NT2/D1 (cell line): ENCODE measurements at places on chromosomes 3 and 15.

- DNase-seq, result no peak
These were observed 62.5 kb upstream of the EPHB3 start for GRCh38 chr3:184498986-184499606.

- DNase-seq, result no peak
These were observed 32.9 kb downstream of the SNTN start for GRCh38 chr3:63685340-63685739.

- DNase-seq, result no peak
These were observed 74.2 kb downstream of the CRTC3 start for GRCh38 chr15:90603893-90604292.

GRCh38 chr15:63211549-63211948, 22.1 kb downstream of the RAB8B start:
- DNase-seq, result no peak

GRCh38 chr3:185729337-185730055, 95.3 kb downstream of the IGF2BP2 start:
- no peak for DNase-seq

- no peak for DNase-seq
These were observed 62.5 kb downstream of the FBXL2 start for GRCh38 chr3:33339758-33340157.

GRCh38 chr3:155416500-155417118, 123.1 kb upstream of the STRIT1 start:
- DNase-seq, result no peak

DNA sequence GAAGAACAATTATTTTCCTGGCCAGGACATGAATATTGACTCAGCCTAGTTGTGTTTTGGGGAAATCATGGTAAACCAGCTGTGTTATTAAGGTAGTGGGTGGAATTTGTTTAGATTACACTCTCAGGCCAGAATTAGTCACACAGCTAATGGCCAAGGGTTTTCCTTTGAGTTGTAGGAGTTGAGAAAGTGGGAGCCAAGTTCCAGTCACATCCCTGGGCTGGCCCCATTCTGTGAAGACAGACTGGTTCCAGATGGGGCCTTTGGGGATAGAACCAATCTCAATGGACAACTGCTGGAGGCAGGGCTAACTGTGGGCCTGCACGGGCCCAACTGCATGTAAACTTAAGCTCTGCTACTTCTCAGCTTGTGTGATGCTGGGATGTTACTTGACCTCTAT, 1.4 kb upstream of the RASL12 start:
- DNase-seq, result no peak

DNA sequence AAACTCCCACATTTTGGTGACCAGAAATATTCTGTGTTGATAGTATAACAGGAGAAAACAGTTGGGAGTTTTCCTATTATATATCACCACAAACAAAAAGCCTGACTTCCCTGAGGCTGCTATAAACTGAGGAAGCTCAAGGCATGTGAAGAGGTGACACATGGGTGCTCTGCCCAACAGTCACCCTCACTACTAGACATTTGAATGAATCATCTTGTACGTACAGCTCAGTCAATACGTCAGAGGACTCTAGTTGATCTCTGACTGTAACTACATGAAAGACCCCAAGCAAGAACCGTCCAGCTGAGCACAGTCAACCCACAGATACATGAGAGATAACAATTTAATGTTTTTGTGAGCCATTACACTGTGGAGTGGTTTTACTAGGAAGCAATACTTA, 338.3 kb upstream of the ATP11B start:
- no peak for DNase-seq

DNA sequence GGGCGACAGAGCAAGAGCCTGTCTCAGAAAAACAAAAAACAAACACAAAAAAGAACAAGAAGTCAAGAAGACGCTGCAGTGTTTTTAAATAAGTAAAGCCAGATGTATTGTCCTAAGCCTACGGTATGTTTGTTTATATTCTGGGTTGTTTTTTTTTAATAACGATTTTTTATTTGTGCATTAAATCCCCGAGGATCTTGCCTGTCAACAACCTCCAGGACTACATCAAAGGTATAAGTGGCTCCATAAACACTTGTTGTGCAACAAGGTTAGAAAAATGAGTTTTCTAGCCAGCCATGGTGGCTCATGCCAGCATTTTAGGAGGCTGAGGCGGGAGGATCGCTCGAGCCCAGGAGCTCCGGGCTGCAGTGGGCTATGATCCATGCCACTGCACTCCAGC, 26.1 kb downstream of the ITGB5 start:
- DNase-seq, result no peak

- no peak for DNase-seq
These were observed 39.5 kb downstream of the CADPS start for GRCh38 chr3:62835554-62836236.

DNA sequence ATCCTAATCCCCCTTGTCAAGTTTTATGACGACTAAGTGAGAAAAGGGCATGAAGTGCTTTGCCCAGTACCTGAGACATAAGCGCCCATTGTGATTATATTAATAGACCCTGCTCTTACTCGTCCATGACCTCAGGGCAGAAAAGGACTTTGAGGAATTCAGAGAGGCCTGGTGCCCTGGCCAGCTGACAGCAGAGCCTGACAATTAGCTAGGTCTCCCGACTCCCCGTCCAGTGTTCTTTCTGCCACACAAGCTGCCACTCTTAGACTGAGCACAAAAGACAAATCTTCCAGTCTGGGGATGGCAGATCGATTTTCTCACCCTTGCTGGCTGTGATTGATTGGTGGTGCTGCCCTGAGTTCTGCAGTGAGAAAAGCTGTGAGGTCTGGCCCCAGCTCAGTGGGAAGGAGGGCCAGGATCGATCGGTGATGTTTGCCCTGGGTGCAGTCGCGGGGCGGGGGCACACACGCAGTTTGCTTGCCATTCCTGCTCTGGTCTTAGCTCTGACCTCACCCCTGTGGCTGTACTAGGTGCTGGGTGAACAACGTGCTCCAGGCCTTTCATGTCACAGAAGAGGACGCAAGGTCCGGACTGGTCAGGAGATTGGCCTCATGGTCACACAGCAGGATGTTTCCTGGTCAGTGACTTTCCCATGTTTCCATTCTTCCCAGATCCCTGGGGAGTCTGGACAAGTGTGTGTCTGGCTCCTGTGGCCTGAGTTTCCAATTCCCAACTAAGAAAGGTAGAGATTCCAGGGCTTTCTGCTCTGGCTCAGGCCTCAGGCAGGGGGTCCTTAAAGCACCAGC, 67.4 kb upstream of the TLE3 start:
- no peak for DNase-seq

GRCh38 chr3:38646062-38646461, 3.4 kb downstream of the SCN5A start:
- DNase-seq, result no peak

DNA sequence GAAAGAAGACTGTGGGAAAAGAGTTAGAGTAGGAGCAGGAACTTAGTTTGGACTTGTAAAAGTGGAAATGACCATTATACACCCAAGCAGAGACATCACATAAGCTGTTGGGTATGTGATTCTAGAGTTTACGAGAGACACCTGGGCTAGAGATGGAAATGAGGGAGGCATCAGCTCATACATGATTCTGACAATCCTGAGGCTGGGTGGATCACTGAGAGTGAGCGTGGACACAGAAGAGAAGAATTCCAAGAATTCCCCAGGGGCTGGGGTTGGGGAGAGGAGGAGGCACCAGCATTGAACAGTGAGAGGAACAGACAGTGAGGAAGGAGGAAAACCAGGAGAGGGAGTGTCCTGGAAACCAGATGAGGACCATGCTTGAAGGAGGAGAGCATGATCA, 113.5 kb downstream of the KCNAB1 start:
- DNase-seq, result peak; percentile 40

DNA sequence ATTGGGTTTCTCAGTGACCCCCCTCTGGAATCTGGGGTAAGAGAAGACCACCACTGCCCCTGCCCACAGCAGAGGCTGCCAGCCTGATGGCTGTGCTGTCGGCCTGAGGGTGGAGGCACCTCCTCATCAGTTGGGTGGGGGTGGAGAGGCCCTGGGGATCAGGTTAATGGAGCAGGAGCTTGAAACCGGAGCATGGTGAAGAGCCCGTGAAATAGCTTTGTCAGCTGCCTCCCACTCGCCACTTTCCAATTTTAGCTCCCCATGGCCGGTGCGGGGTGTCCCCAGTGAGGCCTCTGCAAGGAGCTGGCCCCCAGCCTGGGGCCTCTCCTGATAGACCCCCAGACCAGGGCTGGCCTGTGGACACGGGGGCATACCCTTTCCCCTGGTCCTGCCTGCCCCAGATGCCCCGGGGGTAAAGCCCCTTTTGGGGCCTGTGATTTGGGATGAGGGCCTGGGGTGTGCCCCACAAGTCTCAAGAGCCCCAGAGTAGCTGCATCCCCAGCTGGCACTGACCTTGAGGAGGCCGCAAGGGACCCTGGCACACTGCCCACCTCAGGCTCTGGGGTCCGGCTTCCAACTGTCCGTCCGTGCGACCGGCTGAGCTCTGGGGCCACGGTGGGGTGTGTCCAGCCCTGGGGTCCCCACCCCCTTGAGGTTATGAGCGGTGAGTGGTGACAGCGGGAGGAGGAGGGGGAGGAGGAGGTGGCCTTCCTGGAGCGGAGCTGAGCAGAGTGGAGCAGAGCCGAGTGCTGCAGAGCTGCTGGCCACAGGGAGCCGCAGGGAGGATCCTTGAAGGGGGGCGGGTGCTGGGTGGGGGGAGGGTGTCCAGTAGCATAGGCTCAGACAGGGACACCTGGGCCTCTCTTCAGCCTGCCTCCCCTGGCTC, at the start of gene HHATL:
TSS of gene HHATL (minus strand) at position 733 of the 886 bp plus-strand sequence. CDS start 1,972 bp downstream, outside the sequence.
- no peak for DNase-seq

DNA sequence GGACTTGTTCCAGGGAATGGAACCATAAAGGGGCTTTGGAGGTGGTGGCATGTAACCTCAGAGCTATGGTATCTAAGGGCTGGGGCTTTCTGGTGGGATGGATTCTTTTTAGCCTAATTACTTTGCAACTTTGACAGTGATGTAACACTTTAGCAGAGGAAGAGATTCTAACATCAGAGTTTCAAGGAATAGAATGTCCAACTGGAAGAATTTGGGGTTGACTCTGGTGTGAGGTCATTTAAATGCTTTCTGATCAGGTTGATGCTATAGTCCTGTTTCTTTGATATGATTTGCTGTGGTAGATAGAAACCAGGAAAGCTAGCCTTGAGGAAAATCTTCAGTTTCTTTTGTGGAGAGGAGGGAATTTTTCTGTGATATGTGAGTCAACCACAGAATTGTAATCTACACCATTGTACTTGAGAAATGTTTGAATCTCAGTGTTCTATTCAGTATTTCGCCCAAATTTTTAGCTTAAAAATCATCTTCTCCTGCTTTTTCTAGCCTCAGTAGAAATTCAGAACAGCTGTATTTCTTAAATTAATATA, 40.0 kb downstream of the ATP2C1 start:
- DNase-seq, result no peak

GRCh38 chr3:117483839-117484238, 774.3 kb downstream of the TUSC7 start:
- no peak for DNase-seq

DNA sequence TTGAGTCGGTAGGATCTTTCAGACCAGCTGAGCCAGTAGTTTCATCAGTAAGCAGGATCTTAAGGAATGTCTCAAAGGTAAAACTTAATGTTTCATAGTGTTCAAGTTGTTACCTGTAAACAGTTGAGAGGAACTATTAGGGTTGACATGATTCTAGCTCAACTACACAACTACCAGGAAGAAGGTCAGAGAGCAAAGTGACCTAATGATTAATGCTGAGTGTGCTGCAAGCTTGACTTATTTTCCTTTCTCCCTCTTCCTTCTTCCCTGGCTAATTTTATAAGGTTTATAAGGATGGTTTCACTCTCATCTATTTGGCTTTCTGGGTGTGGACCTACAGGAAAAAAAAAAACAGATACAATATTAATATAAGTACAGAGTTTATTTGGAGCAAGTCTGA, 30.2 kb upstream of the LHFPL4 start:
- no peak for DNase-seq

GRCh38 chr3:190591080-190591479, 77.2 kb downstream of the IL1RAP start:
- DNase-seq, result no peak

- DNase-seq, result no peak
These were observed 52.2 kb downstream of the SATB1 start for GRCh38 chr3:18372786-18373405.

DNA sequence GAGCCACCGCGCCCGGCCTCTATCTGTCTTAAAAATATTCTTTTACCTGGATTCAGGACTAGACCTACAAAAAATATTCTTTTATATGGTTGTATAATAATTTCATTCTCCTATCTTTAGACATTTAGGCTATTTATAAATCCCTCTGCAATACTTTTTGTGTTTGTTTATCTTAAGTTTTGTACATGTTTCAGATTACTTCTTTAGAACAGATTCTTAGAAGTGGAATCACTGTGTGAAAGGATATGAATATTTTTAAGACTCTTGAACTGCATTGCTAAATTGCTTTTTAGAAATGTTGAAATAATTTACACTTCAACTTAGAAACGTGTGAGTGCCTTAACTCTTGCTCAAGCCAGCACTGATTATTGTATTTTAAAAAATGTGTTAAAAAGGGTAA, 131.3 kb upstream of the PTX3 start:
- DNase-seq, result no peak

GRCh38 chr3:169581633-169582032, 81.9 kb downstream of the MECOM start:
- no peak for DNase-seq

- no peak for DNase-seq
These were observed 53.7 kb downstream of the CGGBP1 start for GRCh38 chr3:88005066-88005465.

DNA sequence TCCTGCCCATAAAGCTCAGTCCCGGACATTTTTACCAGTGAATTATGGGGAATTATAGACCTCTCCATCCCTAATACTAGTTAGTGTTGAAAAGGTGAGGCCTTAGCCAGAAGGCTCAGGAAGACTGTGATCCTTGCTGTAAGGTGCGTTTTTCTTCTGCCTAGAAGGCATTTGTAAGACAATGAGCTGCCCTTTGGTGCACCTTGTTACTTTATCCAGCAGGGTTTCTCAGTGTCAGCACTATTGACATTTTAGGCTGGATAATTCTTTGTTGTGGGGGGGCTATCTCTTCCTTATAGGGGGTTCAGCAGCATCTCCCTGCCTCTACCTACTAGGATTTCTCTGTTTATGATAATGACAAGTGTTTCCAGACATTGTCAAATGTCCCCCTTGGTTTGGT, 108.1 kb upstream of the ABHD17C start:
- DNase-seq, result no peak

- no peak for DNase-seq
These were observed 3.4 kb upstream of the OGG1 start for GRCh38 chr3:9746330-9746729.

GRCh38 chr3:3192286-3192675, 12.8 kb upstream of the CRBN start:
- no peak for DNase-seq
